ENCODE measurements at places on chromosomes 5 and 9.

- no peak for DNase-seq
These were observed 1.3 kb downstream of the ANXA1 start for GRCh38 chr9:73152953-73153352.

DNA sequence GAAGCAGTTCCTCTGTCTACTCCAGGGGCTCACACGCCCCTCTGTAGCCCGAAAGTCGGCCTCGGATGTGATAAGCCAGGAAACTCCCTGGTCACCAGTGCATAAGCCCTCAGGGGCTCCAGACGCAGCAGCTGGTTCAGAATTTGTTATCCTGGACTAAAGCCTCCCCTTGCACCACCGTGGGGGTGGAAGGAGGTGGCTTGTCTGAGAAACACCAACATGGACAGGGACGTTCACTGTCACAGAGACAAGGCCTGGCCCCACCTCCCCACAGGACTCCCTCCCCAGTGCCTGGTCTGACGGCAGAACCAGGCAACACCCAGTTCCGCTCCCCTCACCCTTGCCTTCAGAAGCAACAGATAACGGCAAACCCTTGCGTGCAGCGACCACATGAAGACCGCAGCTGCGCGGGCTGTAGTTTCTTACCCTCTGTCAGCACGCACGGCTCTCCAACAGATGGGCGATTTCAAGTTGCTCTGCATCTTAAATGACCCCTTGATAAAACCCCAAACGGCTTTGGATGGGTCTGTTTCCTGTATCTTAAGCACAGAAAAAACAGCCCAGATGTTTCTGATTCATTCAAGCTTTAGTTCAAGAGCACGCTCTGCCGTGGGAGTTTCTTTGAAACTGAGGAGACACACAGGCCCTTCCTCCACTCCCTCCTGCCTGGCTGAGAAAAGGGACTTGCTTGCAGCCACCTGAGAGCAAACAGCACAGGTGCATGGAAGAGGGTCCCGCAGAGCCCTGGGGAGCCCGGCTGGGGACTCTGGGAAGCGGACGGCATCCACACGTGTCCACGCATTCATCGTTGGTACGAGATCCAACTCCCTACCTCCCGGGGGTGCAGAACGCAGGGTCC is 44.7 kb upstream of the NKD2 start:
- peak; percentile 13 for DNase-seq

DNA sequence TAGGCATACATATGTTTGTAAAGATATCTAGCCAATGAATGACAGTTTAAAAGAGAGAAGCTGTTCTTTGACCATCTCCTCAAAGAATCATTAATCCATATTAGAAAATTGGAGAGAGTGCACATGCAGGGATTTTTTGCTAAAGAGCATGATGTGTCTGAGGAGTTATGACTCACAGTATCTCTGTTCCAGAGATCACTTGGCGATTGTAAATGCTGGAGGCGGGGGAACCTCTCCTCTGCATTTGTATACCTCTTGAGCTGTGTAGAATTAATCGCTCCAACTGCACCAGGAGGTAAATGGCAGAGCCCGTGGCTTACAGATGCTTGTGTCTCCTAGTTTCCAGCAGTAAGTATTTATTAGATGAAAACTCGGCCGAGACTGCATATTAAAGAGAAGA is 3.6 kb upstream of the SPATA31D1 start:
- no peak for DNase-seq

GRCh38 chr5:169304175-169304574 is 3.2 kb upstream of the SLIT3 start:
- DNase-seq, result no peak

DNA sequence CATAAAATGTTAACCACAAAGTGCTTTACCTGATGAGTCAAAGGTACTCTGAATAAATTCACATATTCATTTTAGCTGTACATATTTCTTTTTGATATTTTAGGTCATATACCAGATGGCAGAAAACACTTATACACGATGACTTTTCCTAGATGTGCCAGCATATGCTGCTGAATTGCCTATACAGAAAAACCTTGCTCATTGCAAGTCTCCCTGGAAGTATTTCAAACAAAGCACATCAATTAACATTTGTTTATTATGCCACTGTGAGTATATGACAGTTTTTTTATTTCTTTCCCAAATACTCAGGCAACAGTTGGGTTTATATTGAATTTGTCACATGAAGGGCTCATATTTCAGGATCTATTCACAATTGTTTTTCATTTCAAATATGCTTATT is 180.8 kb downstream of the TMEM232 start:
- DNase-seq, result no peak
